ENCODE measurements at places on chromosomes 3 and 15.

- no peak for DNase-seq
Measured at GRCh38 chr3:113117511-113118234, 93.7 kb upstream of the BOC start.

GRCh38 chr3:100489118-100489517 lies 3.3 kb upstream of the TMEM45A start:
- no peak for DNase-seq

GRCh38 chr3:150602426-150603152 lies 532 bp upstream of the SELENOT start:
- no peak for DNase-seq

- DNase-seq = no peak
Measured at GRCh38 chr3:170780471-170780870, 89.5 kb downstream of the RPL22L1 start.

GRCh38 chr3:53193466-53194209 lies 32.6 kb downstream of the PRKCD start:
- DNase-seq = no peak

GRCh38 chr15:72272997-72273352 lies 621 bp upstream of the PARP6 start:
- no peak for DNase-seq

DNA sequence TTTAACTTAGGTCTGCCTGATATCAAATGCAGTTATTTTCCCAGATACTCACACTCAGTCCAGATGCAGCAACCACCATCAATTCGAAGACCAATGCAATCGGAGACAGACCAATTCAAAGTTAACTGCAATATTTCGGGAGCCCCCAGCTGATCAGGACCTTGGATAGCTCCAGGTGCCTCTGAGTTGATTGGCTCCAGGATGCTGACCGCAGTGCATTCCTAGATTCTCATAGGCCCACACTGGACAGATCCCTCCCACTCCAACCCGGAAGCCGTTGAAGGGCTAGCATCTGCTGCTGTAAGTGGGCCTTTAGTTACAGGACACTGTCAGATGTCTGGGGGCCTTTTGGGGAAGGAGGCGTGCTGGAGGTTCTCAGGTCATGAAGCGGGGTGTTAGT lies 89.5 kb upstream of the ATP2B2 start:
- DNase-seq = no peak

DNA sequence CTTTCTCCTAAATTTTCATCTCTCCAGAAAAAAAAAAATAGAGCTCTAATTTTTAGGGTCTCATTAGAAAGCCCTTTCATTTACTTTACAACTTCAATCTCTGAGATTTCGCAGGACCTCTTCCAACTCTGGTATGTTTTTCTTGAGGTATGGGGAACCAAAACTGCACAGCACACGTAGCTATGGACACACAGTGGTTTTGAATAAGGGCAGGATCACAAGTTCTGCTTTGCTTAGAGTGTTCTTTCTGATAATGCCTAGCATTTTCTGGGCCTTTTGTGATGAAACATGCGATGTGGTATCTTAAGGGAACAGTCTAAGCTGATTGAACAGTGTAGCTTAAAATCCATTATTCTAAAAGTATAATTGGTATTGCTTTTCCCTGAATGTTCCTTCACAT lies 25.3 kb downstream of the ZNF592 start:
- DNase-seq = no peak

DNA sequence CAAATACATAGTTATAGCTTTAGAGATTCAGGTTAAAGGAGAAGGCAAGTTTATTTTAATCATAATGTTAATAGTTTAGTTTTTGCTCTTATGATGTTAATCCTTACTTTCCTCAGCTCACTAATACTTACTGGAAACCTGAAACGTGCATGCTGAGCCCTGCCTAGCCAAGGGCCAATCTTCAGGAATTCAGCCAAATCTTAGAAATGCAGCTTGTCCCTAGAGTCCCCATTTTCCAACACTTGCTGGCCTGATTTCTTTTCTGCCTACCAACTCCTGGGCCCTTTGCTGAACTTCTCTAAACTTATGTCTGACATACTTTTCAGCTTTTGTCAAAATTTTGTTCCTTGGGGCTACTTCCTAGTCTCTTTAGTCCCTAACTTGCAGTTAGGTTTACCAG lies 22.8 kb downstream of the BCHE start:
- DNase-seq = no peak

GRCh38 chr3:90010341-90010740 lies 902.9 kb downstream of the EPHA3 start:
- DNase-seq = no peak

DNA sequence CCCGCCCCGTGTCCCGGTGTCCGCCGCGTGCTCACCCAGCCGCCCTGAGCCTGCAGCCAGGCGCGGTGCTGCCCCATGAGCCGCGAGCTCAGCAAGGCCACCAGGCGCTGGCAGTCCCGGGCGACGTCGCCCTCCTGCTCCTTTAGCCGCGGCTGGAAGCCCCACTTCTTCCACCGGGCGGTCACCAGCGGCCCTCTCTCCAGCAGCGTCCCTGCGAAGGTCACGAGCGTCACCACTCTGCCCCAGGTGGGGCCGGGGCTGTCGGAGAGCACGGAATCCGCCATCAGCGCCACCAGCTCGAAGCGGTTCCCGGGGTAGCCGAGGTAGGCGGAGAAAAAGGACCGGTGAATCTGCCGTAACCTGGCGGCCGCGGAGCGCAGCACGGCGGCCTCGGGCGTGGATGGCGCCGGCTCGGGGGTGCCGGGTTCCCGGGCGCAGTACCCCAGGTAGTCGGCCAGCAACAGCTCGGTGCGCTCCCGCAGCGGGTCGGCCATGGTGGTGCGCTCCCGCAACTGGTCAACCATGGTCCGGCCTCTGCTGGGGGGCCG lies 298 bp downstream of the BCL2L10 start:
- no peak for DNase-seq

GRCh38 chr15:80780416-80781221 lies 1.4 kb downstream of the CEMIP start:
- DNase-seq = no peak

DNA sequence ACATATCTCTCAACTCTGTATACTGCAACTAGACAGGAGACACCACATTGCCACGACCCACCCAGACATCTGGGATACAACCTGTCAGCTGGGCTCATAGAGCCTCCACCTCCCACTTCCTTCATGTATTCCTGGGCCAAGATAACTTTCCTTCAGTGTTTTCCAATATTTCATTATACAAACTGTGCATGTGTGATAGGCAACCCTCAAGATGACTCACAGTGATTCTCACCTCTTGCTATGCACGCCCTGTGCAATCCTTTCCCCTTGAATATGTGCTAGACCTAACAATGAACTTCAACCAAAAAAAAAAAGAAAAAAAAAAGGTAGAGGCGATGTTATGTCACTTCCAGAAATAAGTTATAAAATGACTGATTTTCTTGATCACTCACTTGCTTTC lies 138.0 kb upstream of the ALCAM start:
- no peak for DNase-seq

GRCh38 chr3:66253790-66254620 lies 33.2 kb downstream of the SLC25A26 start:
- no peak for DNase-seq

GRCh38 chr3:193168931-193169330 lies 72.1 kb upstream of the PLAAT1 start:
- no peak for DNase-seq

GRCh38 chr3:190534986-190535385 lies 21.1 kb downstream of the IL1RAP start:
- no peak for DNase-seq

GRCh38 chr15:100400996-100401395 lies 59.2 kb upstream of the ADAMTS17 start:
- DNase-seq = no peak

DNA sequence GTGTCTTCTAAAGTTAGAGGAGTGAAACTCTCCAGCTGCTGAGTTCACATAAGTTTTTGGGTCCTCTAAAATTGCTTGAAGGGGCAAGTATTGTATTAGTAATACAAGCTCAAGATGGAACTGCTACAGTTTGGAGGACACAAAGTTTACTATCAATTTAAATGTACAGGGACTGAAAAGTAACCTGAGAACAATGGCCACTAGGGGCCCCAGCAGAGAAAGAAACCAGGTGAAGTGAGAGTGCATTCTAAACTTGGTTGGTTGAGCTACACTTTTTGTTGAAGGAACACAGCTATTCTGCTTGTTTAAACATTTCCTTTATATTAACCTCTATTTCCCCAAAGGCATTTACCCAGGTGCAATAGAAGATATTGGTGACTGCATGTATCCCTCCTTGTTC lies 755.5 kb downstream of the GBE1 start:
- no peak for DNase-seq

All from substantia nigra (tissue), 51 donors.